Stimulated activated CD4-positive, alpha-beta T cell treated with anti-CD3 and anti-CD28 coated beads, TNF-alpha, amount 100 ng/mL, for 1 hour (primary cell): ENCODE measurements at places on chromosomes 11 and 22.

DNA sequence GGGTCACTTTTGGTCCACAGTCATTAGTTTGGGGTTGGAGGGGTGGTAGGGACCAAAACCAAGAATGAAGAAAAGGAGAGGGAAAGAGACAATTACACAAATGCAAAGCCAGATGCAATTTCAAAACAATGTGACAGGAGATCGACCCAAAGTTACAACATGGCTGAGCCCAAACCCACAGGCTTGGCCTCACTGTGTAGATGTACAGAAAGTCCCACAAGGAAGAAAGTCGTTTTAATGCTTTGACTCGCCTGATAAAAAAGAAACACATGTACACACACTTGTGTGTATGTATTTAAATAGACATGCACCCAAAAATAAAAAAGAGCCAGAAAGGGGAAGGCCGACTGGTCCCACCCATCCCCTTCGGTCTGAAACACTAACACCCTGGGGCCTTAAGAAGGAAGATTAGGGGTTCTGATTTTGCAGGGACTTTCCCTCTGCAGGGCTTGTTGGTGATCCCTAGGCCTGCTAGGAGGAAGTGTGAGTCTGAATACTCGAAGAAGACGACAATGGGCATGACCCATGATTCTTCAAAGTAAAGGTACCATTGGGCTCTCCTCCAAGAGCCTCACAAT, 104.1 kb downstream of the ETS1 start:
- DNase-seq, result no peak

DNA sequence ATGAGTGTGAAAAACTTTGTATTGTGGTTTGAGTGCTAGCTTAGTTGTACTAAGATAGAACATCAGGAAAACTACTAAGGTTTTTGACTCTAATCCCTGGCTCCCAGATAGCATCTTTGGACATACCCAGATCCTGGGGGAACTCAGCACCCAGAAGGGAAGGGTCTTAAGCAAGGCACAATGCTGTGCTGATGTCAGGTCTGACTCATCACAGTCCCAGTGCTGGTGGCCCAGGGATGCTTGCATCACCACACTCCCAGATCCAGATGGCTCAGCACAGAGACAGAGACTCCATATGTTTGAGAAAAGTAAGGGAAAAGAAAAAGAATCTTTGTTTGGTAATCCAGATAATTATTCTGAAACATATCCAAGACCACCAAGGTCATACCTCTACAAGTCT, 18.3 kb upstream of the OR56A3 start:
- DNase-seq, result no peak

DNA sequence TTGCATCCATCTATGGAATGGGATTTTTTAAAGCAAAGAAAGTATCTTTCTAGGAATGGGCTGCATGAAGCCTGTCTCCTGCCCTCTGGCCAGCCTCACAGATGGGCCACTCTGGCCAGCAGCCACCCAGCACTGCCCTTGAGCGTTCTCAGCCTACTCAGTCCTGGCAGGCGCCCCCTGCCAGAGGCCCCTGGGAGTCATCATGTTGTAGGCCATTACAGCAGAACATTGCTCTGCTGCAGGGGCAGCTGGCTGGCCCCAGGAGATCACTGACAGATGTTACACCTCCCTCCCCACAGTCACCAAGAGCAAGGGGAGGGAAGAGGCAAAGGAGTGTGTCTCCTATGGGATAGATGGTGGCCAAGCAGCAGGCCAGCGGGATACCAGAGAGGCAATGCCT, 363.7 kb downstream of the NXPE2 start:
- DNase-seq, result no peak

- no peak for DNase-seq
Measured at GRCh38 chr11:8250434-8250833, 13.2 kb downstream of the LMO1 start.

- no peak for DNase-seq
Measured at GRCh38 chr22:44004104-44004460, 20.0 kb upstream of the PARVB start.

- DNase-seq, result no peak
Measured at GRCh38 chr22:21697880-21698279, 32.1 kb downstream of the PPIL2 start.
